ENCODE measurements at places on chromosomes 1 and 21. TPM values are rescaled to one million over a fixed set of nuclear protein-coding genes. Genes with fewer than 3 reads are reported as not detected.

DNA sequence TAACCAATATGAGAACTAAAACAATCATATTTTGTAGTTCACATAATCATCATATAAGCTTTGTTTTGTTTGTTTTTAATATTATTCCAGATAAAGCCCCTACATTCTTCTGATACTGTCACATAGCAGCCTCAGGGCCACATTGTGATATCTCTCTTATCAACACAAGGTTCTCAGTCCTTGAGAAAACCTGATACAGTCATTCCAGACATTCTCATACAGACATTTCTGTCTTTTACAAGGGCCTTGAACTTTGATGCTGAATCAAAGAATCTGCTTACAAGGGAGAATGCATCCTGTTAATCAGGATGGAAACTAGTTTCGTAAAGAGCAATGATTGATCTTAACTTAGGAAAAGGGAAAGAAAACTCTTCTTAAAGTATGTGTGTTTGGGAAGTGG, 12.7 kb upstream of the VCAM1 start:
- no peak for DNase-seq

GRCh38 chr1:21834094-21834493, 22.0 kb downstream of the LDLRAD2 start:
- no peak for DNase-seq

MTARC1 gene
- 35.7 TPM for polyA plus RNA-seq

NCMAP gene
- polyA plus RNA-seq = 10.9 TPM

- no peak for DNase-seq
These were observed 224.7 kb upstream of the FAM78B start for GRCh38 chr1:166391279-166392066.

SHC1 gene
- 76.4 TPM for polyA plus RNA-seq

DNA sequence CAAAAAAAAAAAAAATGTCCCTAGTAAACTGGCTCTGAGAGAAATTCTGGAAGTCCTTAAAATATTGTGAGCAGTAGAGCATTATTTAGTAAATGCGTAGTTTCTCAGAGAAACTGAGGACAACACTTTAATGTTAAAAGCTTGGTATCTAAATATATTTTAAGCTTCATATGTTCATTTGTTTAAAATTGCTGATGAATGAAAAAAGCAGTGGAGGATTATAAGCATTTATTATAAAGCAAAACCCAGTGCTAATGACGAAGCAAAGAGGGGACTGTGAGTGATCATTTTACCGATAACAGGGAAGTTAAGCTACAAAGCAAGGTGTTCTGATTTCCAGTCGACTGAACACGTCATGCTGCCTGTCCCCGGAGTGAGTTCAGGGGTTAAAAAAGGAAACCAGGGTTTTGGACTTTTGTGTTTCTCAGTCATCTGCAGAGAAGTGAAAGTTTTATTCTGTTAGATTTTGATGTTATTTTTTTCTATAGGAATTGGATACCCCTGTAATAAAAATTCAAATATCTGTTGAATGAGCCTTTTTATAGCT, 64.5 kb upstream of the SCCPDH start:
- DNase-seq = no peak

DNA sequence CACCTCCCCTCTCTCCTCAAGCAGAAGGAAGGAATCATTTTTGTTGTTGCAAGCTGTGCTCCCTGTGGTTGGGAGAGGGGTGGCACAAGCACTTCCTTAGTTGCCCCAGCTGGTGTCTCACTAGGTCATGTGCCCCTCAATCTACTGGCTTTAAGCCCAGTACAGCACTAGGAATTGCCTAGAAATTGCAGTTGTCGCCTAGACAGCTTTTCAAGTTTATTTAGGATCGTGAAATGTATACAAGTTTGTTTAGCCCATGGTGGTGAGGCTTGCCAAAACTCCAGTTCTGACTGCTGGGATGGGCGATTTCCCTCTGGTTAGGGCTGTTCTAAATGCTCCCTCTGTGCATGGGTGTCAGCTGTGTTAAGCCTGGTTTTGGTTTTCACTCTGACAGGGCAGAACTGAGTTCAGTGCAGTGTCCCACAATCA, 126.8 kb upstream of the ZNF644 start:
- no peak for DNase-seq

GRCh38 chr1:92705446-92705845, 79.5 kb downstream of the EVI5 start:
- no peak for DNase-seq

GRCh38 chr1:14634486-14634885, 36.0 kb downstream of the KAZN start:
- DNase-seq = no peak

ARHGEF19 gene
- 12.2 TPM for polyA plus RNA-seq

- DNase-seq = no peak
These were observed 4.6 kb downstream of the RCC1 start for GRCh38 chr1:28510273-28510969.

- DNase-seq = no peak
These were observed 18.1 kb downstream of the B3GALT5 start for GRCh38 chr21:39630827-39631226.

- no peak for DNase-seq
These were observed at the start of gene BSND for GRCh38 chr1:54998677-54999076. Gene BSND (plus strand): TSS chr1:54998933. CDS start chr1:54999187, 254 bp downstream.

RPTN gene
- polyA plus RNA-seq = not detected

DNA sequence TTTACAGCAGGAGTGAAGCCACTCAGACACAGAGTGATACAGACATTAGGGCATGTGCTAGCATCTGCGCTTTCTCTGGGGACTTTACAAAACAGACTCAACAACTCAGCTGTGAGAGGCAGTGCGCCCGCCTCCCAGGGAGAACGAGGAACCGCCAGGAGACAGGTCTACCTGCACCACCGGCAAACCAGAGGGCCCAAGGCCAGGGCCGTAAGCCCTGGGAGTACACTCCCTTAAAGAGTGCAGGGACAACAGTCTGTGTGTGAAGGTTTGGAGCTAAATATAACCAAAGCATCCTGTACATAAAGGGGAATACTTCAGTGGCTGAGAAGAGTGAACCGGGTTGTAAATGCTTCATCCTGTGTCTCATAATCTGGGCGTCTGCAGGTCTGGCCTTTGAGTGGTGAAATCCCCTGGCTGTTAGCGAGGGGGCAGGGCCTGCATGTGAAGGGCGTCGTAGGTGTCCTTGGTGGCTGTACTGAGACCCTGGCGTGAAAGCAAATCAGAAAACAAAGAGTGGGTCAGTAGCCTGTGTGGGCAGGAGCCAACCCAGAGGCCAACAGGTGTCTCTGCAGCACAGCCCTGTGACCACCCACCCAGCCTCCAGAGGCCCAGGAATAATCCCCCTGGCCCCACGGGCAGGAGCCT, 86.9 kb downstream of the CD247 start:
- DNase-seq = no peak

DNA sequence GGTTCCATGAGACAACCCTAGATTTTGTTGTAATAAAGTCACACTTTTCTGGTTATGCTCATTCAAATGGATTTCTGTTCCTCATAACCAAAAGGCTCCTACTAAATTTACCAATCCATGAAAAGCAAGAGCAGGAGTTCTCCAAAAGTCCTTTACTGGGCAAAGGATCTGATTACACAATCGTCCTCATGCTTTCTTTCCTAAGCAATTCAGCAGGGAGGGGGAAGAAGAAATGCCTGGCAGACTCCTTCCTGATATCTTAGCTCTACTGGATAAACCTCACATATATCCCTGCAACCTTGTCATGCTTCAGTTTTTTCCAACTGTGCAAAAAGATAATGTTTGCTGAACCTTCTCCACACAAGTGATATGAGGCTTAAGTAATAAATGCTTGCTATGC, 67.6 kb upstream of the GUCA2B start:
- DNase-seq = peak; percentile 3

GRCh38 chr1:158185770-158186169, 5.1 kb downstream of the CD1D start:
- no peak for DNase-seq

EVA1C gene
- polyA plus RNA-seq = 2.0 TPM

GRCh38 chr1:204730826-204731459, 45.4 kb upstream of the LRRN2 start:
- no peak for DNase-seq

DNA sequence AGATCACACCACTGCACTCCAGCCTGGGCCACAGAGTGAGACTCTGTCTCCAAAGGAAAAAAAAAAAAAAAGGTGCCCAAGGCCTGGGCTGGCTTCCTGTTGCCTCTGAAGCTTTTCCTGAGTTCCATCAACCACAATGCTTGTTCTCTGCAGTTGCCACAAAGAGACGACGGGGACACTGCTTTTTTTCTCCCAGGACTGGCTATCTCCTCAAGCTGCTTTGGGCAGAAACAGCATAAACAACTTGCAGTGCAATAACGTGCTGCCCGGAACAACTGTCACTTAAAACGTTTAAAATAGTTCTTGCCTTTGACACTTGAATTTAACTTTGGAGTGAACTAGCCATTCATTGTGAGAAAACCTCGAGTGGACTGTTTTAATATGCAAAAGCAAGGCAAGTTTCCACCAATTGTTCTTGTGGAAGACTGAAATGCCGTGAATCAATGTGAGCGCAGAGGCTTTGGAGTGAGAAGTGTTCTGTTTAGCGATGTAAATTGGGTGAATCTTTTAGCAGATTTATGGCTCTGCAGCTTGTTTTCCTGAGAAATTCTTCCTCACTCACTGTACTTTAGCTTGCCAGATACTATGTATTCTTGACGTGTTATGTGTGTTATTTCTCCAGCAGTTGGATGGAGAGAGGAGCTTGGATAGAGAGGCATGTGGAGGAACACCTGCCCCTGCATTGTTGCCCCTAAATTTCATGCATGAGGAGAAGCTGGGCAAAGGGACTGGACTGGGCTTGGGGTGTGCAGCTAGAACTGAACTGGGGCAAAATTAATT, 188.1 kb upstream of the KIAA0040 start:
- DNase-seq = no peak

DNA sequence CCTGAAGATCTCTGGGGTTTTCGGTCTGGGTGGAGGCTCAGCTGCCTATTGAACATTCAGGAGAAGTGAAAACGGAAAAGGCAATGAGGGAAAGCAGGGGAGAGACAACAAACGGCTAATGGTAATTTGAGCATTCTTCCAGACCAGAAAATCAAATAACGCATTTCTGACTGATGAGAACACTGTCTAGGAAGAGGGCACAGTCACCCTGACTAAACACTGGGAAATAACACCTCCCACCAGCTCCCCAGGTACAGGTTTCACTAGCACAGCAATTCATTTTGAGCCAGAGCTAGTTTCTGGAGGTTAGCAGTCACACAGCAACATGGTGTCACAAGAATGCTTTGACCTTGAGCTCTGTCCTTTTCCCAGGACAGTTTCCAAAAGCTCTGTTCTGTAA, 21.1 kb downstream of the NCF2 start:
- no peak for DNase-seq

DNA sequence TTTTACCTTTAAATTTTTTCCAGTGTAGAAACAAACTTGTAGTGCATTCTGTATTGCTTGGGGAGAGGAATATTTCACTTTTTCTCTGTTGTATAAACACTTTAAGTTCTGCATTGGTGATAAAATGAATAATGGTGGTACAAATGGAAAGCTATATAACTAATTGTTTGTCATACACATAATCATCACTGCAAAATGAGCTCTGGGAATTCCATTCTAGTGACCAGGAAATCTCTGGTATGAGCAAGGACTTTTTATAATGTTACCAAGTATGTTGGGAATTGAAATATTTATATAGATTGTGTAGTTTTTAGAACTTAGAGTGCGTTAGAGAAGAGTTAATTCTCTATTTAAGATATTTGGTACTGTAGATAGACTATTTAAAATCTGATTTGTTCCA, 5.0 kb upstream of the FMN2 start:
- DNase-seq = no peak

- no peak for DNase-seq
These were observed 58.5 kb upstream of the SH3GLB1 start for GRCh38 chr1:86645851-86646250.

- DNase-seq = no peak
These were observed 4.8 kb downstream of the RUNX3 start for GRCh38 chr1:24925082-24925779.

LCE3E gene
- polyA plus RNA-seq = not detected

DNA sequence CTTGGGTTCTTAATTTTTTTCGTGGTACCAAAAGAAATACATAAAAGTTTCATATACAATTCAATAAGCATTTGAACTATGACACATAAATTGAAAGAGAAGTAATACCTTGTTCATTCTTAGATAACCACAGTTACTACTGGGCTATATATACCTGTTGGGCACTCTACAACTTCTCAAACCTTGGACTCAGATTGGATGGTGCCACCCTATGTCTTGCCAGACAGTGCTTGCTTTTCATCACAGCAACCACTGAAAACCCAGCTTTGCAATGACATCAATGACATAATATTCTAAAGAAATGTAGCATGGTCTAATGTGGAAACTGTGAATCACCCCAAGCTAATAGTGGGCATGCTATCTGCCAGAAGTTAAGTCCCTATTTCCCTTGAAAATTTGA, 62.8 kb upstream of the DPH5 start:
- no peak for DNase-seq

NUDT17 gene
- polyA plus RNA-seq = 5.1 TPM

DNA sequence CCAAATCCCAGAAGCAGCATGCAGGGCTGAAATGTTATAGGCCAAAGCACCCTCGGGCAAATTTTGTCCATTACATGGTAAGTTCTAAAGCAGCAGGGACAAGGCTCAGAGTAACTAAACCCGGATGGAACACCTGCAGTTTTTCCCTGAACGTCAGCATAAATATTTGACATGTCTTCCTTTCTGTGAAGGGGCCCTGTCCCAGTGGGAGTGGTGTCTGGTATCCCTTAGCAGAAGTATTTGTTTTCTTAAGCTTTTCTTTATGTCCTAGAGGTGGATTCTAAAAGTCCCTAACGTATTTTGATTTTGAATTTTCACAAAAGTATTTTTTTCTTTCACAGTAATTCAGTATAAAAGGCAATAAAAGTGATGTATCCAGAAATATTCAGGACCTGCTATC, 223.9 kb downstream of the ST6GALNAC3 start:
- DNase-seq = no peak

Measured in large intestine (tissue), 12 donors.